ENCODE measurements at places on chromosomes 7 and 10.

DNA sequence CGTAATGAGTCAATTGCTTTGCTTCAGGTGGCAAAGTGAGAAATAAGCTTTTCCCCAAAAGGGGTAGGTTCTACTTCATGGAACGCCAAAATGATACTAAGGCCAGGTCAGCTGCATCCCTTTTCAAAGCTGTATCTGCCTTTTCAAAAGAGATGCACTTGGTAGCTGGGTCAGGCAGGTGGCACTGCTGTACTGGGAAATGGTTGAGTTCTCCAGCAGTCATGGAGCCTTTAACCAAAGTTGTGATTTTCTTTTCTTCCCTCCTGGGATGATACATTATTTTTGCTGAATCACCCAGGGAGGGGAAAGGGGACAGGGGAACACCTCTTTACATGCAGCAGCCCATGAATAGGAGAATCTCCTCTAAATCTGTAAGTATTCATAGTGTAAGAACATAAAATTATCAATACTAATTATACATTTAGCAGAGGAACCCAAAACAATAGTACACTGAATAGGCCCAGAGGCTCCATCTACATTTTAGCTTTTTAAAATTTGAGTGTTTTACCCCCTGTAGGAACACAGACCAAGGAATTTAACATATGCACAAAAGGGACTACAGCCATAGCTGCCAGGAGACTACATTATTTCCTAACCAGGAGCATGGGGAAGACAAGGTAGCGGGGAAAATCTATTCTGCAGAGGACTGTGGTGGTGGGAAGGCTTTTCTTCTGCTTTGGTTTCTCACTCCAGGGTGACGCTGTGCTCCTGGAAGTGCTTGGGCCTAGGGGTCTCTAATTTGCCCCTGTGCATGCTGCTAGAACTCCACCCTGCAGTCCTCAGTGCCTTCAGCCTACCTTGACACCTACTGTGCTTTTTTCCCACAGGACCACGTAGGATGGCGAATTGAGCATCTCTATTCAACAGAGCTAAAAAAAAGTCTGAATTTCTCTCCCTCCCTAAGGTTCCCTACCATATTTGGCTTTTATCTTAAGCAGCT lies 6.4 kb upstream of the GPR22 start:
- no peak for DNase-seq

- no peak for DNase-seq
These were observed 411.5 kb downstream of the GALNT17 start for GRCh38 chr7:71543396-71543795.

DNA sequence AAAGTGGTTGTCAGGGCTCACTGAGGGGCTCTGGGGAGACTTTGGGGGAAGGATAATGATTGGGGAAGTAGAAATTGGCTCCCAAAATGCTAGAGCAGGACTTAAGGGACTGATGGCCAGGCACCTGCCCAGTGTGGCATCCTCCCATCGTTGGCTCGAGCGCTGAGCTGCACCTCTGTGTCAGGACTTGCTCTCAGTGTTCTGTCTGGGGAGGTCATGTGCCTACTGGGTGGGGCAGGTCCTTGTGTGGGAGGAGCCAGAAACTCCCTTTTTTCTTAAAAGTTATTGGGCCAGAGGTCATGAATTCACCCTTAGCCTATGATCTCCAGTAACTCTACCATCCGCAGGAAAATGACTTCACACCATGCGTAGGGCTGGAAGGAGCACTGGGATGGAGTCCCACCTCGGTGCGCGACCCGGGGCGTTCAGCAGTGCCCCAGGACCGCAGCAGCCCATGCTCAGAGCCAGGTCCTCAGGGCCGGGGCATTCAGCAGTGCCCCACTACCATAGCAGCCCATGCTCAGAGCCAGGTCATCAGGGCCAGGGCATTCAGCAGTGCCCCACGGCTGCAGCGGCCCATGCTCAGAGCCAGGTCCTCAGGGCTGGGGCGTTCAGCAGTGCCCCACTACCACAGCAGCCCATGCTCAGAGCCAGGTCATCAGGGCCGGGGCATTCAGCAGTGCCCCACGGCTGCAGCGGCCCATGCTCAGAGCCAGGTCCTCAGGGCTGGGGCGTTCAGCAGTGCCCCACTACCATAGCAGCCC lies 221.9 kb downstream of the EBF3 start:
- no peak for DNase-seq

DNA sequence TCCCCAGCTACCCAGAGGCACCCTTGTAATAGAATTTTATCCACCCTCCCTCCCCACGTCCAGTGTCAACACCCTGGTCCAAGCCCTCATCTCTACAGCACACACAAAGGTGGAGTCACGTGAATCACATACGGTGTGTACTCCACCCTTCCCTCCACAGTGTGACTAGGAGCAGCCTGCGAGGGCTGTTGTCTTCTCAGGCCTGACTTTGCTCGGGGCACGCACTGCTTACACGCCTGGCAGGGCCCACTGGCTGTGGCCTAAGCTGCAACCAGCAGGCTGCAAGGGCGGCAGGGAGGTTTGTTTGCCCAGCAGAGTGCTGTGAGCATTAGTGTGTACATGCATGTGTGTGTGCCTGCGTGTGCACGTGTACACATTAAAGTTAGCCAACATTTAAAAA lies 93.7 kb downstream of the COBL start:
- DNase-seq = no peak

DNA sequence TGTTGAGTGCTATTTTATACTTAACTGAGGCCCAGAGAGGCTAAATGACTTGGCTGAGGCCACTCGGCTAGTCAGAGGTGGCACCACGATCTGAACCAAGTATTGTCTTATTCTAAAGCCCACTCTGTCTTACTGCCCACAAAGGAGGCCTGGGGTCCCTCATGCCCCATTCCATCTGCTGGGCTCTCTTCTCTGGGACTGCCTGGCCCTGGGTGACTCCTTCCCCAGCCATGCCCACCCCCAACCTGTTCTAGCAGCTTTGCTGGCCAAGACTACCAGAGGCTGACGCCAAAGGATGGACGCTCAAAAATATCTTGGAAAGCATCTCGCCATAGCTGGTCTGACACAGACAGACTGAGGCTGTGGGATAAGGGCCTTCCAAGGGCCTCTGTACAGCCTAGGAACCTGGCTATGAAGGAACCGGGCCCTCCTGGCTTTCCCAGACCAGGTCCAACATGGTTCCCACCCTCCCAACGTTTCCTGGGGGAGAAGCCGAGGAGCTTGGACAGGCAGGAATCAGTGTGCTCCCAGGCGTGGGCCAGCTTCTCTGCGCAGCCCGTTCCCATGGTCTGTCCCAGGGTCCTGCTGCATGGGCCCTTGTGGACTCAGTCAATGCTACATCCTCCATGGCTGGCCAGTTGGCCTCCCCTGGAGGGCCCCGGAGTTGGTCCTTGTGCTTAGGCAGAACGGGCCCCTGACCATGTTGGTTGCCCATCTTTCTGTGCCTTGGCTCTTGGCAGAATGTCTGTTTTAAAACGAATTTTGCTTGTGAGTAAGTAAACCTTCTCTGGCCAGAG lies 11.7 kb downstream of the HSPA12A start:
- DNase-seq = no peak

GRCh38 chr7:106345421-106346166 lies 60.8 kb upstream of the NAMPT start:
- DNase-seq = no peak

GRCh38 chr7:1012004-1012715 lies 29.2 kb downstream of the CYP2W1 start:
- DNase-seq = no peak

GRCh38 chr10:24784923-24785322 lies 61.2 kb upstream of the ARHGAP21 start:
- DNase-seq = no peak

DNA sequence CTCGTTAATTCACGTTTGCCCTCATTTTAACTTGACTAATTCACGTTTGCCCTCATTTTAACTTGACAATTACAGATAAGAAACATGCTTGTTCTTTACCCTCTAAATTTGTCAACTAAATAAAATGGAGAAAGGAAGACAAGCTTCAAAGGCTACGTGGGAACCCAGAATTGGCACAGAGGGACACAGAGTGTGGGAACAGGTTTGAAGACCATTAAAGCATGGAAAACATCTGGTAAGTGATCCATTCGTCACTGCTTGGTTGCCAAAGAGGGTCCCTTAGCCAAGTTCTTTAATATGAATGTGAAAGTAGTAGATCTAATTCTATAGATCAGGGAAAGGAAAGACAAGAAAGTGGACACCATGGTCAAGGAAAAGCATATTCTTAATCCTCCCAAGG lies 57.2 kb downstream of the ITIH5 start:
- no peak for DNase-seq

GRCh38 chr10:78654047-78654590 lies 414.6 kb upstream of the ZMIZ1 start:
- no peak for DNase-seq

- DNase-seq = no peak
These were observed 8.5 kb upstream of the C10orf105 start for GRCh38 chr10:71727738-71728737.

DNA sequence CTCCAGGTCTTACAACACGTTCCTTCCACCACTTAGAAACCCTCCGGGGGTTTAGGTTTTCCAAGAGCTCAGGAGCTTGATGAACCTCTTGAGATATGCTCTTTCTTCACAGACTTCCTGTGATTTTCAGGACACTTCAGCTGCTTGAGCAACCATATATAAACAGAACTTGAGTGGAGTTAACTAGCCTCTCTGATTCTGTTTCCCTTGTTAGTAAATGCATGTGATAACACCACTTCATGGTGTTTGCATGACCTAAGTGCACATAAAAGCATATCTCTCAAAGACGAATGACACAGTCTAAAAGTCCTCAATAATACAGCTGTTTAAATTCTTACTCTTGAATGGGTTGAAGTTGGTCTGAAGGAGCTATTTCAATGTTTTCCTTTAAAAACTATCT lies 9.9 kb downstream of the PRR15 start:
- peak; percentile 86 for DNase-seq

- DNase-seq = no peak
These were observed 5.4 kb downstream of the LOXL4 start for GRCh38 chr10:98262571-98262970.

GRCh38 chr7:95303013-95303905 lies 21.1 kb downstream of the PON1 start:
- DNase-seq = no peak

- no peak for DNase-seq
These were observed 478.6 kb downstream of the LRMDA start for GRCh38 chr10:75910032-75910431.

DNA sequence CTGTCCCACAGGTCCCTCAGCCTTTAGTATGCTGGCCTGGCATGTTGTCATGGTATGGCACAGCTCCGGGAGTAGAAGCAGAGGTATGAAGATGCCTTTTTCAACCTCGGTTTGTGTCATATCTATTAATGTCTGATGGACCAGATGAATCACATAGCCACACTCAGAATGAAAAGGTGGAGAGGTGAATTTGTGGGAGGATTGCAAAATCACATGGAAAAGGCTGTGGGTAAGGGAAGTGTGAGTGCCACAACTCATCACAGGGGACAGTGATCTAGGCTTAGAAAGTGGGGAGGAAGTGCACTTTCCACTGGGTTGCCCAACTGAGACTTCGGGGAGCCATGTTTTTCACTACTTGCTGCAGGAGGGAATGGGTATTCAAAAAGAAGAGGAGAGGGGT lies 190.7 kb downstream of the WDR11 start:
- no peak for DNase-seq

GRCh38 chr10:66762218-66762729 lies 163.6 kb upstream of the LRRTM3 start:
- no peak for DNase-seq

- DNase-seq = no peak
These were observed 18.7 kb downstream of the YKT6 start for GRCh38 chr7:44219371-44220045.

- DNase-seq = no peak
These were observed 11.7 kb upstream of the TMEM254 start for GRCh38 chr10:80066809-80067208.

GRCh38 chr10:21494191-21495001 lies 31.1 kb downstream of the SKIDA1 start:
- no peak for DNase-seq

- DNase-seq = no peak
These were observed 32.5 kb downstream of the CDCA7L start for GRCh38 chr7:21912931-21913780.

DNA sequence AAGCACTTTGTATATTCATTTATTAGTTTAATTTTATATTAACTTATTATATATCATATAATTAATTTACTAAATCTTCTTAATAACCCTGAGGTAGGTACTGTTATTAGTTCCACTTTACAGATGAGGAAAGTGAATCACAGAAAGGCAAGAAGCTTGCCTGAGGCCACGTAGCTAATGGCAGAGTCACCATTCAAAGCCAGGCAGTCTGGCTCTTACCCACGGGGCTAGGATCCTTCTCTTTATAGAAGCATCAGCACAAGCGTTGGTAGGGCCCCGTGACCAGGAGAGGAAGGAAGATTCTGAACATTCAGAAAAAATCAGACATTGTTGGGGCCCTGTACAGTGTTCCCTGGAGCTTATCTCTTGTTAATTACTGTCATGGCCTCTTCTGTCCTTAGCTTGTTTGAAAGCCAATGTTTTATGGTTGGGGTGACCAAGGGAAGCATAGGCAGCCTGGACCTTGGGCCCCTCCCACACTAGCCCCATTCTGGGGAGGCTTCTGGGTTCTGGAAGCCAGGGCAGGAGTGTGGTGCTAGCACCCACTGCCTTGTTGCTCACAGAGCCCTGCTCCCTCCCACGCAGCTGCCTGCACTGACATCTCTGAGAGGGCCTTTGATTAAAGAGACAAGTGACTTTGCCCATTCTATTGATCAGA lies 31.1 kb upstream of the SLF2 start:
- no peak for DNase-seq

DNA sequence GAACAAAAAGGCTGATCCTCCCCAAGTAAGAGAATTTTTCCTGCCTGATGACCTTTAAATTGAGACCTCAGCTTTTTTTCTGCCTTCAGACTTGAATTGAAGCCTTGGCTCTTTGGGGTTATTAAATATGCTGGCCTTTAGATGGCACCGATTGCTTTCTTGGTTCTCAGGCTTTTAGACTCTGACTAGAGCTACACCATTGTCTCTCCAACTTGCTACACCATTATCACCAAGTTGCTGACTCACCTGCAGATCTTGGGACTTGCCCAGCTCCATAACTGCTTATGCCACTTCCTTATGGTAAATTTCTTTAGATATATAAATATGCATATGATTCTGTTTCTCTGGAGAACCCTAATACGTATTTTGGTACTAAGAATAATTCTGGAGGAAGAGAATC lies 3.1 kb upstream of the ABCA13 start:
- DNase-seq = no peak

GRCh38 chr10:35792291-35792690 lies 150.2 kb upstream of the FZD8 start:
- no peak for DNase-seq

DNA sequence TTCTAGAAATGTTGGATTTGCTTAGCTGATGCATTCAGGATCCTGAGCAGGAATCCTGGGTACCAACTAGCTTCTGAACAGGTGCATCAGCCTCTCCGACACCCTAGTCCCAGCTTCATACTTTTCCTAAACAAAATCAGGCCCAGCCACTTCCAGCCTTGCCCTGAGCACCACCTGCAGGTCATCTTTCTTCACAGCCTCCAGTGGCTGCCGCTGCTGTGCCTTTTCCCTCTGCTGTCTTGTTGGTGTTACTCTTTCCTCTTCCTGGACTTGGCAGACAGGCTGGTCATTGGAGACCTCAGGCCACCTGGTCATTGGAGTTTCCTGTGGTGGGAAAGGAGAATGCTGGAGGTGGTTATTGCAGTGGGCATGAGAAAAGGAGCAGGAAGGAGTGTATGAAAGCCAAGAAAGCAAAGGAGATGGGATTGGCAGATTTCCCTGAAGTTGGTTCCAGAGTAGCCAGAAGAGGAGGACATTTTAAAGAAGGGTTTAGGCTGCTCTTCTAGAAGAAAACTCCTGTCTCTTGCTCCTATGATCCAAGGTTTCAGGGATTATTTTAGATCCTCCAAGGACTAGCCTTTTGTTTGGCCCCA lies 48.2 kb upstream of the NFKB2 start:
- DNase-seq = no peak

GRCh38 chr7:15559416-15559928 lies 2.3 kb downstream of the AGMO start:
- peak; percentile 65 for DNase-seq
